ENCODE measurements at places on chromosomes 6 and 20.

DNA sequence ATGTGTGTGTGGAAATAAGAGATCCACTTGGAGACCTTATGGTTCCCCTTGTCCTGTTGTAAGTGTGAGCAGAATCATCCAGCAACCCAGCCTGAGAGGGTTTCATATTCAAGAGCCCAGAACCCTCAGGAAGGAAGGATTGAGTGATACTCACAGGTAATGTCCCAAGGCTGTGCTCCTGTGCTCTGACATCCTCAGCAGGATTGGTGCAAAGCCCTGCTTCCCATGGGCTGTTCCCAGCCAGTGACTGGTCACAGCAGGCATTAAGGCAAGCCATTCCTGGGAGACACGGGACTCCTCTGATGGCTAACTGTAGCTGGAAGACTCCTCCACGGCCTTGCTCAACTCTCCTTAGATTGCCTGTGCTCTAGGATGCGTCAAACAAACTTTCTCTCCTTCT is 33.8 kb upstream of the HLA-G start:
- DNase-seq: no peak

- DNase-seq: no peak
Observed at GRCh38 chr20:43492101-43492500, 15.4 kb upstream of the L3MBTL1 start.

DNA sequence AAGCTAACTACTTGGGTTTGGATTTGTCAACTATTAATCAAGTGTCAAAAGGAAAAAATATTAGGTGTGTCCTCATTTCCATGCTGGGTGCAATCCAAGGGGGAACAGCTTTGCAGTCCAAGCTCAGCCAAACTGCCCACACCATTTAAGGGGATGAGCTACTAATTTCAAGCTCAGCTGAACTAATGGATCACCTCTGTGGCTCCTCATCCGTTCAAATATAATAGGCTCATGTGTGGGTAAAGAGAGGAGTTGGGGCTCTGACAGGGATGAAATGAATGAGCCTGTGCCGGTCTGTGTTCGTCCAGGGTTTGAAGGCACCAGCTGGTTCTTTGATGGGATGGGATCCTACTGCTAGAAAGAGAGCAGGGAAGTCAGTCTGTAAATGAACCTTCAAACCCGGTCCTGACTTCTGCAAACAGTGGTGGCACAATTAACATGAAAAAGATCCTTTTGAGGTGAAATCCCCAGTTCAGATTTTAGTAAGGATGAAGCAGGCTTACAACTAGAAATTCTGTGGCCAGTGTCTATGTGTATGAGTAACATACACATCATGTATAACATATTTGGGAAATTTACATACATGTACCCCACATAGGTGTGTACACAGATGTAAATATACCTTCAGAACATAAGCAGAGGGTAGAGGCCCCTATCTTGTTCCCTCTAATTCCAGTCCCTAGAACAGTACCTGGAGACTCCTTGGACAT is 41.9 kb downstream of the TTI1 start:
- no peak for DNase-seq

- no peak for DNase-seq
Observed at GRCh38 chr6:39754514-39755115, 29.4 kb upstream of the KIF6 start.

- DNase-seq: no peak
Observed at GRCh38 chr20:9491324-9491723, 23.1 kb upstream of the LAMP5 start.

DNA sequence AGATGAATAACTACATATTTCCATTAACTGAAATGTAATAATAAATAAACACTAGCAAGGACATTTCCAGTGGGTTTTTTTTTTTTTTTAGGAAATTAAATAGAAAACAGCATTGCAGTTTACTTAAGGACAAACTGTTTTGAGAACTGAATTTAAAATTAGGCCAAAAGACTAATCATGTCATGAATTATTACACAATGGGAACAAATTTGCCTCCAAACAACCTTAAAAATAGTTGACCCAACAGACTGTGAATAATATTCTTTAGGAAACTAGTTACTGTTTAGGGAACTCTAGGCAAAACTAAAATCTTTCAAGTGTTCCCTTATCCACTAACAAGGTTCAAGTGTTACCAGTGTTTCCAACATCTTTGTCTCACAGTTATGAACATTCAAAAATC is 16.4 kb upstream of the COL12A1 start:
- no peak for DNase-seq

DNA sequence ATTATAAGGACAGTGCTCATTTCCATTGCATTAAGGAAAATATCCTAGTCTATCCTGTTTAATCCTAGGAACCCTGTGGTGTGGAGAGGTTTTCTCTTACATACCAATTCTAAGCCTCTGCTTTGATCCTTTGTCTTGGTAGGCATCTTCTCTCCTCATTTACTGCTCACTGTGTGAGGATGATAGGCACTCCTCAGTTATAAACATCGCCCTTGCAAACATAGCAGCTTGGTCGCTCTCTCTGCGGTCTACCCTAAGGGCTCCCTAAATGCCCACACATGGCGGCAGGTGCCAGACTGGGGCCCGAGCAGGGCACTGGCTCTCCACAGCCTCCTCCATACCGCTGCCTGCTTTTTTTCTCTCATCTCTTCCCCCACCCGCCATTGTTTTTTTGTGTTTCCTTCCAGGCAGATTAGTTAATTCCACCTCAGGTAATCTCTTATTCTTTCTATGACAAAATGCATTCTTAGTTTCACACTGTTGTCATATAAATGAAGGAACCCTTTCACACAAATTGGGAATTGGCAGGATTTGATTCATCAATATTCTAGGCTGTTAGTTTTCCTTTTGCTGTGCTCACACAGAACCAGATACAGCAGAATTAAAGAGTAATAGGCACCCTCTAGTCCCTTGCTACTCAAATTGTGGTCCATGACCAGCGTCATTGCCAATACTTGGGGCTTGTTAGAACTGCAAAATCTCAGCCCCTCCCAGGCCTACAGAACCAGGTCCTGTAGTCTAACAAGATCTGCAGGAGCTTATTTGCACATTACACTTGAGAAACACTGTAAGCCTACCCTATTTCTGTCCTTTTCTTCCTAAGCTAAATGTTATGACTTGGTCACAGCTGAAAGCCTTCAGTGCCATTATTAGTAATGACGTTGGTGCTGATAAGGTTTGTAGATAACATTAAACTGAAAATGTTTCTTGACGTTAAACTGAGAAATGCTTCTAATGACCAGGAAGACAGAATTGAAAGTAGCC is 36.3 kb downstream of the CARMIL1 start:
- DNase-seq: no peak

GRCh38 chr20:45140836-45141235 is 16.6 kb upstream of the WFDC12 start:
- DNase-seq: no peak

GRCh38 chr20:39789411-39789810 is 827.3 kb downstream of the DHX35 start:
- no peak for DNase-seq

- DNase-seq: no peak
Observed at GRCh38 chr6:25462235-25462897, 183.2 kb downstream of the CARMIL1 start.

GRCh38 chr6:135393289-135393688 is 104.3 kb downstream of the AHI1 start:
- DNase-seq: no peak

- DNase-seq: no peak
Observed at GRCh38 chr20:47568019-47568418, 66.3 kb downstream of the NCOA3 start.

DNA sequence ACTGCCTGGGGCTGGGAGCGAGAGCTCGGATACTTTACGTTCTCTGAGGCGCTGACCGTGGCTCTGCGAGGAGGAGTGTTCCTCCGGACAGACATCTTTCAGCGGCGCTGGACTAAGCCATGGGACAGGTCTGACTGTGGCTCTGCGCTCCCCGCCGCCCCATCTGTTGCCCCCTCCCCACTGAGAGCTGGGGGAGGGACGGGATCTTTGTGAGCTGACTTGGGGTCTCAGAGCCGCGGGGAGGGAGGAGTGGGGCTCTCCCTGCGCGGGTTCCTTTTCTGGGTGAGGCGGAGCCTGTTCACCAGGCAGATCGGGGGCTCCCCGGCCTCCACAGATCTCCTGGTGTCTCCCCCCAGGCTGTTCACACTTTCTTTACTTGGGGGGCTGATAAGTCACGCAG is 11.3 kb upstream of the GATA5 start:
- DNase-seq: no peak

GRCh38 chr20:17530716-17531664 is at the start of gene BFSP1:
BFSP1 (minus strand) TSS chr20:17531379; CDS start chr20:17531329, 50 bp downstream.
- DNase-seq: no peak

- no peak for DNase-seq
Observed at GRCh38 chr6:47144306-47144705, 102.2 kb upstream of the ADGRF1 start.

GRCh38 chr6:6884193-6884627 is 223.6 kb upstream of the RREB1 start:
- no peak for DNase-seq

DNA sequence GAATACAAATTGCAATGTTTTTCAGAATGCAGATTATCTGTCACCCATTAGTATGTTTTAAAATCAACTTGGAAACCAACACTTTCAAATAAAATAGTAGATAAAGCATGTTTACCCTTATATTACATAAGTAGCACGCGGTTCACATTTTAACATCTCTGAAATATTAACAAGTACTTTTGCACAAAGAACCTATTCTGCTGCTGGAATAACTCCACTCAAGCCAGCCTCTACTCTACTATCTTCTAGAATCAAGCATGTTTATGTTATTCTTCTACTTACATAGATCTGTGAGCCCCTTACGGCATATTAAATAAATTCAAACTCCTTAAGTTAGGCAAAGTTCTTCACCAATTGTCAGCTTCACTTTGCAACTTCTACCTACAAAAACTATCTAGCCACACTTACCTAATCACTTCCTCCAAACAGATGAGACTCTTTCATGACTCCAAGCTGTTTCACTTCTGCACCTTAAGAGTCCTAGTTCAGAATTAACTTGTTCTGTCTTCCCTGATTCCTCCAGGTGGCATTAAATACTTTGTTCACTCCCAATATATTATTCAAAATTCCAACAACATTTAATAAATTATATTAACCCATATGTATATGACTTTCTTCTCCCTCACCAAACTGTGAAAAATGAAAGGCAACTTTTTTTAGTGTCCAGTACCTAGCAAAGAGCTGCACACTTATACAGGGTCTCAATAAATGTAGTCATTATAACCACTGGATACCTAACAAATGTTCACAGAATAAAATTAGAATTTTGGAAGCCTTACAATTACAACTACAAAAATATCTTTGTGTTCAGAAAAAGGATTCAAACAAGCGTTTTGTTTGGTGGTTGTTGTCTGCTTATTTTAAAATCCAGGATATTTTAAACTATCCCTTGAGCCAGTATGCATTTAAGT is 12.1 kb downstream of the CEP85L start:
- no peak for DNase-seq

DNA sequence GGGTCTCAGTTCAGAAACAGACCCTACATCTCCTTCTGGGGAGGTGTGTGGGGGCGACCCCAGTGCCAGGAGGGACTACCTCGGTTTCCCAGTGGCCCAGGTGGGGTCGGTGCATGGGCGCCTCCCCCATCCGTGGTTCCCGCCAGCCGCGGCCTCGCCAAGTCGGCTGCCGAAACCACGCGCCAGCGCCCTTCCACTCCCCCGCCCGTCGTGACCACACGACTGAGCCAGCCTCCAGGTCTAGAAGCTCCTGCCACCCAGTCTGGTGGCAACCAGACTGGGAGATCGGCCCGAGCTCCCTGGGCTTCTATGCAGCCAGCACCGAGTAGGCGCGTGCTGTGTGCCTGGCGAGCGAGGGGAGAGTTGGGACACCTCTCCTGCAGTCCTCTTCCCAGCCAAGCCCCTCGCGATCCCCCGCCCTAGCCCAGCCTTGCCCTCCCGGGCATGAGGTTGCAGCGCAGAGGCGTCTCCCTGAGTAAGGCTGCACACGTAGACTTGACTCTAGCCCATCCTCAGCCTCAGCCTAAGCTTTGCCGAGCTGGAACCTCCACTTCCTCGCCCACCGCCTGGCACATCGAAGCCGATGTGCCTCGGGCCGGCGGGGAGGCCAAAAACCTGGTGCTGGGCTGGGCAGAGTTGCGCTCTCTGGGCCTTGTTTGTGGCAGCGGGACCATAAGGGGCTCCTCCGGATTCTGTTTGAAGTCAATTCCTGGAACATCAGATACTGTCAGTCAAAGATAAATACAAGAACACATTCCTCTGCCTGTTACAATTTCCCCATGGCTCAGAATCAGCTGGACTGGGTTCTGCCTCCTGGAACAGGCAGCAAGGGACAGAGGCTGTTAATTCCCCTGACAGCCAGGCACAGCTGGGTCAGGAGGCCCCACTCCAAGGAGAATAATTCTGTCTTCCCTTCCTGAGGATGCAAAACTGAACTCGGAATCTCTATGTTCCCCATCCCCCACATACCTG is 1.5 kb upstream of the CPNE5 start:
- no peak for DNase-seq

DNA sequence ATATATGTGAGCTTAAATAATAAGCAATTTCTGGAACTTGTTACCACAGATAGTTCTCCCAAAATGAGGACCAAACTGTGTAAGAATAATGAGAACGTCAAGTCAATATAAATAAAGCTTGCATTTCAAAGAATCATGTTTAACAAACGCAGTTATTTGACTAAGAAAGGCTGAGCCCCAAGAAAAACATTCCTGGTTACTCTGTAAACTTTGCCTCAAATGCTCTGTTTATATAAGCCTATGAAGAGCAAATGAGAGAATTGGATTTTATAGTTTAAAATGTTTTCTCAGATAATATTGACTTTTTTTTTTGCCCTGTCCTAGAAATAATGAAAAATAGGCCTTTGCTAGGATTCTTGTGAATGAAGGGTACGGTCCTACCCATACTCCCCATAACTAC is 81.3 kb downstream of the C6orf52 start:
- DNase-seq: no peak

- no peak for DNase-seq
Observed at GRCh38 chr6:144062786-144063185, 32.6 kb downstream of the SF3B5 start.

Measured in activated CD4-positive, CD25-positive, alpha-beta regulatory T cell (primary cell).